ENCODE measurements at places on chromosomes 4 and X.

GRCh38 chrX:40003428-40004245 is 94.1 kb downstream of the BCOR start:
- DNase-seq: no peak

DNA sequence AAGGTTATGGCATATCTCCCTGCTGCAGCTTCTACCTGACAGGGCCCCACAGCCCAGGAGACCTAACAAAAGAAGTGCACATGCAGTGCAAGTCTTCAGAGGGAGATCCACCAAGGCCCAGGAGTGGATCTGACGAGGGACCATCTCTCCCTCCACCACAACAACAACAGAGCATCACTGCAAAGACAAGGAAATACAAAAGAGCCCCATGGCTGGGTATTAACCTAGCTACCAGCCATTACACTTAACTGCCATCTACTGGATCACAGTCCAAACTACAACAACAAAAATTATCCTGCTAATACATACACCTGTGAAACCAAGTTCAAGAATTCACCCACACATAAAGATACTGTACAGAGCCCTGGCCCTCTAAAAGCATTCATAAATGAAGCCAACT is 280.2 kb upstream of the SLC7A11 start:
- no peak for DNase-seq

GRCh38 chr4:8645753-8646124 is 53.2 kb downstream of the CPZ start:
- no peak for DNase-seq

DNA sequence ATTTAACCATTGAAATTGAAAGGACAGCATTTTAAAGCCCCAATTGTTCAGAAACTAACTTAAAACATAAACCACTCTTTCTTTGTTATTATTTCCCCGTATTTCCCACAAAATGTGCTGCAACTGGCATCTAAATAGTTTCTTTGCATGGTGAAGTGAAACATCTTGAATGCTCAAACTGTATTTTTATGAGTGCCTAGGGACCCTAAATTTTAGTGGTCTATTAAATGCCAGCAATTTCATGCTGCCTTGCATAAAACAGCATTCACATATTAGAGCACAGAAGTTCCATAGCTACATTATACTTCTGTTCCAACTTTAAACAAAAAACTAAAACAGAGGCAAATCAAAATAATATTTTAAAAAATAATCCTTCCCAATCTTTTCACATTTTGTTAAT is 5.4 kb downstream of the RAB28 start:
- no peak for DNase-seq

- no peak for DNase-seq
Observed at GRCh38 chrX:111052478-111052877, 43.5 kb upstream of the PAK3 start.

DNA sequence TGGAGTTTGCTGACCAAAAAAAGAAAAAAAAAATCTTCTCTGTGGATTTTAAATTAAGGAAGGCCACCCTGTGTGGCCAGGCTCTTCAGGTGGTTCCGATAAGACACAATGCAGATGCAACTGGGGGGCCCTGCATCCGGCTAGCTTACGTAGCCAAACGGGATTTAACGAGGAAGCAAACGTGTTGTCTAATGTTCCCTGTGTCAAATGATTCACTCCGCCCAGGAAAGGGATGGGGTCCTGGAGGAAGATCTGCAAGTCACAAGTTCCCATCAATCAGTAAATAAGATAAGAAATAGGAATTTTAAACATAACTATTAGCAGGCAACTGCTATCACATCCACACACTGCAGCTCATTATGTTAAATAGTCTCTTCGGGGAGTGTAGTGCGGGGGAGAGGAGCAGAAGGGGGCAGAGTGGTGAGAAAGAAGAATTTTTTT is 216.4 kb upstream of the GYPA start:
- peak; percentile 42 for DNase-seq

GRCh38 chrX:21764008-21764407 is 6.1 kb upstream of the SMPX start:
- no peak for DNase-seq

GRCh38 chrX:10007621-10008020 is 40.5 kb downstream of the CLDN34 start:
- no peak for DNase-seq

DNA sequence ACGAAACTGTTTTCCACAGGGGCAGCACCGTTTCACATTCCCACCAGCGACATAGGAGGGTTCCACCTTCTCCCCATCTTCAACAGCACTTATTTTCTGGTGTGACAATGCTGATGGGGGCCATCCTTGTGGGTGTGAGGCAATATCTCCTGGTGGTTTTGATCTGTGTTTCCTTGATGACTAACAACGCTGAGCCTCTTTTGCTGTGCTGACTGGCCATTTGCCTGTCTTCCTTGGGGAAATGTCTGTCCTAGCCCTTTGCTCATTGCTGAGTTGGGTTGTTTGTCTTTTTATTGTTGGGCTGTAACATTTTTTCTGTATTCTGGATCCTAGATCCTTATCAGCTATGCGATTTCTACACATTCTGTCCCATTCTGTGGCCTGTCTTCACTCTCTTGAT is 33.7 kb downstream of the ATP2B3 start:
- no peak for DNase-seq

GRCh38 chrX:70096052-70096451 is 33.8 kb downstream of the OTUD6A start:
- DNase-seq: peak; percentile 13

DNA sequence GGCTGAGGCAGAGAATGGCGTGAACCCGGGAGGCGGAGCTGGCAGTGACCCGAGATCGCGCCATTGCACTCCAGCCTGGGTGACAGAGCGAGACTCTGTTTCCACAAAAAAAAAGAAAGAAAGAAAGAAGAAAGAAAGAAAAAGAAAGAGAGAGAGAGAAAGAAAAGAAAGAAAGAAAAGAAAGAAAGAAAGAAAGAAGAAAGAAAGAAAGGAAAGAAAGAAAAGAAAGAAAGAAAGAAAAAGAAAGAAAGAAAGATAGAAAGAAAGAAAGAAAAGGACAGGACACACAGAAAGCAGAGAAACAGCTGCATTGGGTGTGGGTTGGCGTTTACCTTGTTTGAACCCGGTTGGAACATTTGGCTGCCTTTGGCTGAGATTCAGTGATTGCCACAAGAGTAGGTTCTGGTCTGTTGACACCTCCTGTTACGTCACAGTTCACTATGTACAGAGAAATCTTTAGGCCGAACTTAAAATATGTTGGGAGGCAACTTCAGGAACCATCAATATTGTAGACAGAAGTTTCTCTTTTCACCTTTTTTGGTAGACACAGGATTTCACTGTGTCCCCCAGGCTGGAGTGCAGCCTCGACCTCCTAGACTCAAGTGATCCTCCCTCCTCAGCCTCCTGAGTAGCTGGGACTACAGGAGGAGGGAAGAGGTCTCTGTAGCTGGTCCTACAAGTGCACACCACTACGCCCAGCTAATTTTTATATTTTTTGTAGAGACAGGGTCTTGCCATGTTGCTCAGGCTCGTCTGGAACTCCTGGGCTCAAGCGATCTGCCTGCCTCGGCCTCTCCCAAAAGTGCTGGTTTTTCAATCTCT is 16.3 kb upstream of the PLCXD1 start:
- DNase-seq: no peak

DNA sequence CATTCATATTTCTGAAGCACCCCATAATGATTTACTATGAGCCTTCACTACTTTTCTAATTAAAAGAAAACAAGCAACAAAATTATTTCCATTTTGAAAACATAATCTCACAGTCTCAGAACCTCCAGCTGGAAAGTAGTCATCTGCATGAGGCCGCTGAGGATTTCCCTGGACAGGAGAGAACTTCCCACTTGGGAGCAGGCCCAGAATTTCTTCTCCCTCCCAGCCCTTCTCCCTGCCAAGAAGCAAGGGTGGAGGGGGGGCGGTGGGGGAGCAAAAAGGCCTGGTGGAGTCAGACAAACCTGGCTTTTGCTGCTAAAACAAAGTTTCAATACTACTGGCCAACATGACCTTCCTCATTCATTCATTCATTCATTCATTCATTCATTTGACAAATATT is 167.3 kb downstream of the PJA1 start:
- DNase-seq: peak; percentile 64

- DNase-seq: no peak
Observed at GRCh38 chr4:82818664-82819662, 20.4 kb upstream of the SCD5 start.

DNA sequence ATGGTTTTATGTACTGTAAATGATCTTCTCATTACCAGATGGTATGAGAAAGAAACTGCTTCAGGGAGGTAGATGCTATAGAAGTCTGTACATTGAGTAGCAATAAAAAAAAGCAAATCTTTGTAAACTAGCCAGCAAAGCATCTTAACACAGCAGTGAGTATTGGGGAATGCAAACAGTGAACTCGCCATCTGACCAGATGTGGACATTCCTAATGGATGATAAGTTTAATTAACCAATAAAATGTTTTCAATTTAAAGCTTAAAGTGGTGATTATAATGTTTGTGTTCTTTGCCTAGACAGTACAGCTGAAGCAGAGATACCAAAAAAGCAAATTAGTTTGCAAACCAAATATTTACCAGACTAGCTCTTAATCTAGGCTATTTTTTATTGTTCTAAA is 1144.2 kb downstream of the FAT4 start:
- no peak for DNase-seq

GRCh38 chr4:17260166-17260907 is 251.6 kb downstream of the QDPR start:
- DNase-seq: no peak

DNA sequence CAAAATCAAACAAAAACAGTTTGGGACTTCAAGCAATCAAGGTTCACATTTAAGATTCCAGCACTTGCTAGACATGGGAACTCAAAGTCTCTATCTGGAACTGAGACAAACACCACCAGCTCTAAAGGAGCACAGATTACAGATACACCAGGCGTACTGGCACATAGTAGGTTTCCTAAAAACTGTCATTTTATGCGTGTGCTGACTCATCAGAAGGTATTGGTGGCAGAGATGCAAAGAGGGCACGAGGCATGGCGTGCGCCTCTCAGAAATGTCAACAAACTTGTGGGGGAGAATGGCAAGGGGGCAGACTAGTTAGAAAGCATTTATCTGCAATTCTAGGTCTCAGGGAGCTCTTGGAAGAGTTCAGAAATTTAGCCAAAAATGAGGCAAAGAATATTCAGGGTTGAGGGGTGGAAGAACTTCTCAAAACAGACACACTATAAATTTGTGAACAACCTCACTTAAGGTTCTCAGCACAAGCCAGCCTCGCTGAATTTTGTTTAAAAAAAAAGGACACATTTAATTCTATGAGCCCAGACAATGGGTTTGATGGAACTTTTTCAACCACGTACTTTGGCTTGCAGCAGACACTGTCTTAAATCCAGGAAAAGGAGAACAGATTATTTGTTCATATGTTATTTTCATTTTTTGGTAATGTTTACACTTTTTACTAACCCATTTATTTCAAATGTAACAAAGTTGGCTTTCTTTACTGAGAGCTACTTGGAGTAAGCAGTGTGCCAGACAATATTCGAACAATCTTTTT is 100.0 kb downstream of the SHISA3 start:
- no peak for DNase-seq

DNA sequence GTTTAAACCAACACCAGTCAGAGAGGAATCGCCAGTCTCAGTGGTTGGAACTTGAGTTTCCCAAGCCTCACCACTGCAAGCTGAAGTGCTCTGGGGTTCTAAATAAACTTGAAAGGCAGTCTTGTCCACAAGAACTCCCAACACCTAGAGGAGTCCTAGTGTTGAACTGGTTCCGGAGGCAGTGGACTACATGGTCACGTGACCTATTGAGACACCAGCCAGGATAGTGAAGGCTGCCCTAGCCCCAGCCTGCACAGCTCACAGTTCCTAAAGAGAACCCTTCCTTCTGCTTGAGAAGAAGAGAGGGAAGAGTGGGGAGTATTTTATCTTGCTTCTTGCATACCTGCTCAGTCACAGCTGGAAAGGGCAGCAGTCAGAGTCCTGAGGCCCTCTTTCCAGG is 1012.7 kb upstream of the ADGRL3 start:
- DNase-seq: no peak

DNA sequence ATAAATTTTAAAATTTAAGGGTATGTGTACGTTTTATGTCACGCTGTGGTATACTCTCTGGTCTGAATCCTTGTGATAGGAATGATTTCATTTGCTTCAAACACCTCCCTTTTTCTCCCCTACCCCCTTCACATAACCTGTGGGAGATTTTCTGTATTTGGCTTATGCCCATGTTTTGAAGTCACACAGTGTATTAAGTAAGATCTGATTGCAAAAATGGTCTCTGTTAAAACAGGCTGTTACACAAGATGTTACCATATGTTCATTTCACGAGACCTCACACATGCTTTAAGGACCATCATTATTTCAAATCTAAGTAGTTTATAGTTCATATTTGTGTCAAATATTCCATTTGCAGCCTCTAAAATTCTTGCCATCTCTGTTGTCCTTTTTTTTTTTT is 63.5 kb downstream of the TMEM131L start:
- no peak for DNase-seq

- no peak for DNase-seq
Observed at GRCh38 chr4:19831644-19832285, 419.9 kb upstream of the SLIT2 start.

GRCh38 chr4:17869327-17869726 is 58.5 kb downstream of the NCAPG start:
- no peak for DNase-seq

DNA sequence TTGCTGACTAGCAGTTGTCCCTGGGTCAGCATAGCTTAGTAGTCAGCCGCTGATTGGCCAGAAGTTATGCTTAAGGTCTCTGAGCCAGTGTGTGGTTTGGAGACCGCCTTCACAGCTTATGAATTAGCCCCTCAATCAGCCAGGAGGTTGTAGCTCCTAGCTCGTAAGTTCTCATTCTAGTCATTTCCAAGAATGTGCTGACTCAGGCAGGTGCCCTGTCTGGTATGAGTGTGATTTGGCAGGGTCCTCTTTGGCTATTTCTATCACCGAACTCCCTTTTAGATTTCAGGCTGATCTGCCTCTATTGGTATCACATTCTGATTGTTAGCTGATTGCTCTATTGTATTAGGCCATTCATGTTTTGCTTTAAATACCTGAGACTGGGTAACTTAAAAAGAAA is 33.1 kb downstream of the NUDT11 start:
- no peak for DNase-seq

DNA sequence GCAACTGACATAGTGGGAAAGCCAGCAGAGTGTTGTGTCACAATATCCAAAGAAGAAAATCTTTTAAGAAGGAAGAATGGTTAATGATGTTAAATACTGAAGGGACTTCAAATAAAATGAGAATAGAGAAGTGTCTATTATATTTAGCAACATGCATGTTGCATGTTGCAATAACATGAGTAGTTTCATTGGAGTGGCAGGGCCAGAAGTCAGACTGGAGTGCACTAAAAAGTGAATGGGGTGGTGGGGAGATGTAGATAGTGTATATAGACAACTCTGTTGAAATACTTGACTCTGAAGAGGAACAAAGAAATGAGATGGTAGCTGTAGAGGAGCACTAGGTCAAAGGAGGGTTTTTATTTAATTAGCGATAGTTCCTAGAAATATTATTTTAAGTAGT is 9.5 kb upstream of the AMMECR1 start:
- DNase-seq: no peak

GRCh38 chr4:56426273-56426672 is 9.1 kb downstream of the PPAT start:
- no peak for DNase-seq

All from testis (tissue), 5 donors.